ENCODE measurements at places on chromosomes 6 and 20.
A peak's percentile ranks its signal among the peaks of the same experiment; 100 is the strongest.

- DNase-seq: no peak
These were observed 27.4 kb downstream of the PMEPA1 start for GRCh38 chr20:57682184-57683101.

DNA sequence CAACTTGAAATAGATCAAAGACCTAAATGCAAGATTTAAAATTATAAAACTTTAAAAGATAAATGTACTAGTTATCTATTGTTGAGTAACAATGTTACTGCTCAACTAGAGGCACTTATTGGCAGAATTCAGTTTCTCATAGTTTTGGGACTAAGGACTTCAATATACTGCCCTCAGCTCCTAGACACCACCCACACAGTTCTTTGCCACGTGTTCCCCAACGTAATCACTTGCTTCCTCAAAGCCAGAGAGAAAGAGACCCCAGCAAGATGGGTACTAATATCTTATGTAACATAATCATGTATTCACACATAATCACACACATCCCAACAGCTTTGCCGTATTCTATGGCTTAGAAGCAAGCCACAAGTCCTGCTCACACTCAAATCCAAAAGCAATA is 50.3 kb upstream of the SLC22A16 start:
- DNase-seq: no peak

GRCh38 chr20:34525709-34526416 is 9.6 kb downstream of the DYNLRB1 start:
- no peak for DNase-seq

DNA sequence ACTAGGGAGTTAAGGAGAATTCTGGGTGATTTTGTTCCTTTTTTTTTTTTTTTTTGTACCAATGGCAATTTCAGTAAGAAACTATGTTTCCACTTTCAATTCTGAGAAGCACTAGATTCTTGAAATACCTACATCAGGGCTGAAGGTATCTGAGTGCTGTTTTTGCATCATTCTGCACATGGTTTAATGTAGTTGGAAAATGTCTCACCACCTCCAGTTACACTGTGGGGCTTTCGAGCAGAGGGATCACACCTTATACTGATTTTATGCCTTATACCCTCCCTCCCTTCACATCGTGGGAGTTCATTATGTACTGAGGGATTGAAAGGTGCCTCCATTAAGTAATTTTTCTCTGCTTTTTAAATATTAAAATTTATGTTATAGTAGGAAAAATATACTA is 144.8 kb downstream of the KLHL32 start:
- DNase-seq: no peak

DNA sequence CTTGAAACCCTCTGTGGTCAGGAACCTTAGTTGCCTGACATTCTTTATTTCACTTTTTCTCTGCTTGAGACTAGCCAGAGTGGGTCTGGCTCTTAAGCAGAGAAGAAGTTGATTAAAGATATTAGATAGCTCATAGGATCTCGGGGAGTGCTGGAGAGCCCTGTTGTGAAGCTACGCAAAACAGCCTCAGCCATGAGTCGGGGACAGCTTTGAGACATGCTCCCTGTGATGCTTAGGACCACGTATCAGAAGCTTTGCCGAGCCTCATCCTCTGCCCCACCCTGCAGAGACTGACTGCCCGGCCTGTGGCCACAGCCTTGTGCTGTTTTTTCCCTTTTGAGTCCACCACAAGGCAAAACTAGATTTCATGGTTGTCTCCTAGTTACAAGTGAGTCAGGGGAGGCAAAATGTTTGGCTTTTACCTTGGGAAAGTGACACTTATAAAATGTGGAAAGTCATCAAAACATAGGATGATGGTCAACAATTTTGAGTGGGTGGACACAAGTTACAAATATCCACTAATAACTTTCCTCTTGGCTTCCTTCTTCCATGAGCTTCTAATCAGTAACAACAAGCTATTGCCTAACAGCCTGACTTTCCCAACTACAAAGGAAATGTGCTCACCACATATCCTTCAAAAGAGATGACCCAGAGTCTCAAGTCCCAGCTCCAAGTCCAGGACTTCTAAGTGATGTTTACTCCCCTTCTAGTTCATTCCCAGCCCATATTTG is 108.4 kb downstream of the JAG1 start:
- DNase-seq: no peak

DNA sequence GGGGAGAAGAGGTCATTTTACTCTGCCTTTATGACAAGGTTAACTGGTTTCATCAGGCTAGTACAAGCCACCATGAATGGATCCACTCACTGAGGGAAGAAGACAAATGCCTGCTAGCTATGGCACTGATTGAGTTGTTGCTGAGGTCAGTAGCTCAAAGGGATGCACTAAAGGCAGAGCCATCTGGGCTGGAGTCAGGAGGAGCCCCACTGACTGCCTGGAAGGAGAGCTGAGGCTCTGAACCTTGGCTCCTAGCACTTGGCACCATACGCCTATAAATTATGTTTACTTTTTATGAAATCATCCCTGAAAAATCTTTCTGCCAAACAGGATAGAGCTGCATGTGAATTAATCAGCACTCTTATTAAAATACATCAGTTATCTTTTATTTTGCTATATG is 104.6 kb downstream of the DTD1 start:
- DNase-seq: no peak

DNA sequence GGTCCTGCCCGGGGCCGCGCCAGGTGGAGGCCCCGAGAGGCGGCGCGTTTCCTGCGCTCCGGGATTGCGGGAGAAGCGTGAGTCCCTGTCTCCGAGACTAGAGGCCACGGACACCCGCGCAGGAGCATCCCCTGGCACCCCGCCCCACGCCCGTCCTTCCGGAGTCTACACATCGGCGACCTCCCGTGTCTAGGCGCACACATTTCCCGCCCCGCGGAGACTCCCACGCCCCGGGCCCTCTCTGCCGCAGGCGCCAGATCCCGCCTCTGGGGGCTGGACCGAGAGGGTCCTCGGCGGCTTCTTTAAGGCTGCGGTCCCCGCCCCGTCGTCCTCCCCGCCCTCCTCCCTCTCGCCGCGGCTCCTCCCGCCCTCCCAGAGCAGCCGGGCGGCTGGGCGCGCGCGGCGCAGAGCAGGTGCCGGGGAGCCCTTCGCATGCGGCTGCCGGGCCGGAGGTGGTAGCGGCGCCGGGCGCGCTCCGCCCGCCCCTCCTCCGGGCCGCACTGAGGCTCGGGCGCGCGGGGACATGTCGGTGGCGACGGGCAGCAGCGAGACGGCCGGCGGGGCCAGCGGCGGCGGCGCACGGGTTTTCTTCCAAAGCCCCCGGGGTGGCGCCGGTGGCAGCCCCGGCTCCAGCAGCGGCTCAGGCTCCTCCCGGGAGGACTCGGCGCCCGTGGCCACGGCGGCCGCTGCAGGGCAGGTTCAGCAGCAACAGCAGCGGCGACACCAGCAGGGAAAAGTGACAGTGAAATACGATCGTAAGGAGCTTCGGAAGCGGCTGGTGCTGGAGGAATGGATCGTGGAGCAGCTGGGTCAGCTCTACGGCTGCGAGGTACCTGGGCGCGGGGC is at the start of gene PPP1R14C:
PPP1R14C (plus strand) TSS at position 375 of the 846 bp plus-strand sequence; CDS start at position 524, 149 bp downstream.
- no peak for DNase-seq

- DNase-seq: no peak
These were observed 80.5 kb upstream of the CNR1 start for GRCh38 chr6:88246654-88247053.

GRCh38 chr20:31547720-31548298 is 33.6 kb downstream of the HM13 start:
- DNase-seq: no peak

DNA sequence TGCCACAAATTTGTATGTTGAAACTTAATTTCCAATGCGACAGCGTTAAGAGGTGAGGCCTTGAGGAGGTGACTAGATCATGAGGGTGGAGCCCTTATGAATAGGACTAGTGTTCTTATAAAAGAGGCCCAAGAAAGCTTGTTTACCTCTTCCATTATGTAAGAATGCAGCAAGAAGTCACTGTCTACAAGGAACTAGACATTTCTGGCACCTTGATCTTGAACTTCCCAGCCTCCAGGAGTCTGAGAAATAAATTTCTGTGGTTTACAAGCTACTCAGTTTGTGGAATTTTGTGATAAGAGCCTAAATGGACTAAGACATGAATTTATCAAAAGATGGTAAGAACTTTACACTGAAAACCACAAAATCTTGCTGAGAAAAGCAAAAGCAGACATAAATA is 173.6 kb upstream of the SGK1 start:
- no peak for DNase-seq

DNA sequence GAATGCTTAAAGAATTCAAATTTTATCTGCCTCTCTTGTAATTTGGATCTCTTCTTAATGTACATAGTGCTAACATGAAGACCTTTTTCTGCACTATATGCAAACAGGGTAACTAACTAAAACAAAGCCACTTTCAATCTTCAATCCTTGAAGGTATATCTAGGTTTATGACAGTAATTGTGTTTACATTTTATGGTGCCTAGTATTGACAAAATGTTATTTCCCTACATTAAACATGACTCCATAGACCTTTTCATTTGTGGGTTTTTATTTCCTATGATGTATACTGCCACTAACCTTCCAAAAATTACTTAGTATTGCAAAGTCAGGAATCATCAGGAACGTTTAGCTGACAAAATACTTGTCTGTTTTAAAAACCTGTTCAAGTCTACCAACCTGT is 95.9 kb downstream of the B3GAT2 start:
- no peak for DNase-seq

DNA sequence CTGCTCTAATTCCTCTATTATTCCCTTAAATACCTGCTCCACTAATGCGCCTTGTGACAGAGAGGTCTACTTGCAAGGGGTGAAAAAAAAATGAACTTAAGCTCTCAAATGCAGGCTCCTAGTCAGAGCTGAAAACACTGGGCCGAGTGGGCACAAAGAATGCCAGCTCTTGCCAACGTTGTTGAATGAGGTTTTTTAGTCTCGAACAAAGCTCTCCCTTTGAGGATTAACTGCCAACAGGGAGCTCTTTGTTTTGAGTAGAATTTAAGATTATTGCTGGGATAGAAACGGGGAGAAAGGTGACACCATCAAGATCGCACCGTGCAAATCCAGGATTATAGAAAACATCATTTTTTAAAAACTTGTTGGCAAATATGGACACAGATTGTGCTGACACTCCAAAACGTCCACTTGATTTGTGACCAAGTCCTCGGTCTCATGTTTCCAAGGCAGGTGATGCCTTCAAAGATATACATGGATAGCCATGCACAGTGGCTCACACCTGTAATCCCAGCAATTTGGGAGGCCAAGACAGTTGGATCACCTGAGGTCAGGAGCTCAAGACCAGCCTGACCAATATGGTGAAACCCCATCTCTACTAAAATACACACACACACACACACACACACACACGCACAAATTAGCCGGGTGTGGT is 163.2 kb downstream of the BMP7 start:
- DNase-seq: no peak

GRCh38 chr6:19860235-19860877 is 23.2 kb downstream of the ID4 start:
- no peak for DNase-seq

DNA sequence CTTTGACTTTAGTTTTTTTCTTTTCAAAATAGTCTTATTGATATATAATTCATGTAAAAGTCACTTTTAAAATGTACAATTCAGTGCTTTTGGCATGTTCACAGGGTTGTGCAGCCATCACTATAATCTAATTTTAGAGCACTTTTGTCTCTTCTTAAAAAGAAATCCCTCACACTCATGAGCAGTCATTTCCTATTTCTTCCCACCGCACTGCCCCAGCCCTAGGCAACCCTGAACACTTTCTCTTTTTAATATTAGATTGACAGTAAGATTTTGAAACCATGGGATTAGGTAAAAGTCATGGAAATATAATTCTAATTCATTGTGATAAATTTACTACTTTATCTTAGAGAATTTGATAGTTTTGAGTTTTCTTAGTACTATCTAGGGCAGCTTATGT is 309.4 kb downstream of the UTRN start:
- no peak for DNase-seq

DNA sequence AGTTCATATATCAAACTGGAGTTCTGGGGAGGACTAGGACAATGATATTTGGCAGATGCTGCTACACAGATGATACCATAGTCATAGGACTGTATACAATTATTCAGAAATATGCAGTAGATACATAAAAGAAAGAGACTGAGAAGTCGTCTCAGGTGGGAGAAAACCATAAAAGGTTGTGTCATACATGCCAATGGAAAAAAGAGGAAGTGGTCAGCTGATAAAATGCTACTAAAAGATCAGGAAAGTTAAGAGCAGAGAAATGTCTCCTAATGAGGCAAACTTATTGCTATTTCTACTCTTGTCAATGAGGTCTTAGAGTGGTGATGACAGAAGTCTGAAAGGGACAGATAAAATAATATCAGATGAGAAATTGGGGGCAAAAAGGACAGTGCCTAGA is 407.6 kb downstream of the COL12A1 start:
- no peak for DNase-seq

DNA sequence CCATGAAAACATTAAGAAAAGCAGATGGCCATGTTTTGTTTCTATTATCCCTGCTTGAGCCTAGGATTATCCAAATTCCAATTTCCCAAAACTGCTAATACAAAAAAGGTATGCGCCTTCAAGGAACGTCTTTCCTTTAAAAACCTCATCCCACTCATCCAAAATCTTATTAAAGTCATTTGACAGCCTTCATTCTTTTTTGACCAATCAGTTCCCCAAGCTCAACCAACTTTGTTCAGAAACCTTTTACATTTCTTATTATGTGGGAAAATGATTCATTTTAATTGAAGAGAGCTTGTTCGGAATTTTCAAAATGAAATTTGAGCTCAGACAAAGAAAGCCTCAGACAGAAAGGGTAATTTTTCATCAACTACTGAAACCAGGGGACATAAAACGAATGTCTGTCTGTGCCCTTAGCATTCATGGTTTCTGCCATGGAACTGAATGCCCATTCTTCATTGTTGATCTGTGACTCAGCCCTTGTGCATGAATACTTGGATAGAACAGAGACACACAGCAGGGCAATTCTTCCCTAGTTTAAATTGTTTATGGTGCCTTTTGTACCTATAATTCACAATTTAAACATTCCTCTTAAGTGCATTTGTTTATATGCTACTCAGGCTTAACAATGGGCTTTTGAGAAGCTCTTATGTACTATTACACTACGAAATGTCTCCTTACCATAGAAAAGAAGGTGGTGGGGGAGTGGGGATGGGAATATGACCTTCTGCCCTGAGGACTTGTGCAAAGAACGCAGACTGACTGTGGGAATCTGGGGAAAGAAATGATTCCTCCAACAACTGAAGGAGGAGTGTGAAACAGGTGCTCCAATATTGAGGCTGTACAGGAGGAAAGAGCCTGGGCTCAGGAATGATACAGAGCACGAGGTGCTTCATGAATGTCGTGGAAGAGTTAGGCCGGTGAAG is 49.8 kb upstream of the ERVFRD-1 start:
- DNase-seq: no peak

GRCh38 chr20:31968291-31969126 is 558 bp downstream of the XKR7 start:
- DNase-seq: peak; percentile 61

- no peak for DNase-seq
These were observed 10.5 kb downstream of the NKX2-2 start for GRCh38 chr20:21503345-21503744.

- DNase-seq: no peak
These were observed 26.8 kb downstream of the TRMT6 start for GRCh38 chr20:5923493-5923892.

Data from stimulated activated CD4-positive, alpha-beta T cell treated with anti-CD3 and anti-CD28 coated beads, TNF-alpha, amount 100 ng/mL, for 24 hours (primary cell).